Ovary (tissue), 10 donors: ENCODE measurements at places on chromosomes 4 and X. TPM values are rescaled to one million over a fixed set of nuclear protein-coding genes. Genes with fewer than 3 reads are reported as not detected.

DNA sequence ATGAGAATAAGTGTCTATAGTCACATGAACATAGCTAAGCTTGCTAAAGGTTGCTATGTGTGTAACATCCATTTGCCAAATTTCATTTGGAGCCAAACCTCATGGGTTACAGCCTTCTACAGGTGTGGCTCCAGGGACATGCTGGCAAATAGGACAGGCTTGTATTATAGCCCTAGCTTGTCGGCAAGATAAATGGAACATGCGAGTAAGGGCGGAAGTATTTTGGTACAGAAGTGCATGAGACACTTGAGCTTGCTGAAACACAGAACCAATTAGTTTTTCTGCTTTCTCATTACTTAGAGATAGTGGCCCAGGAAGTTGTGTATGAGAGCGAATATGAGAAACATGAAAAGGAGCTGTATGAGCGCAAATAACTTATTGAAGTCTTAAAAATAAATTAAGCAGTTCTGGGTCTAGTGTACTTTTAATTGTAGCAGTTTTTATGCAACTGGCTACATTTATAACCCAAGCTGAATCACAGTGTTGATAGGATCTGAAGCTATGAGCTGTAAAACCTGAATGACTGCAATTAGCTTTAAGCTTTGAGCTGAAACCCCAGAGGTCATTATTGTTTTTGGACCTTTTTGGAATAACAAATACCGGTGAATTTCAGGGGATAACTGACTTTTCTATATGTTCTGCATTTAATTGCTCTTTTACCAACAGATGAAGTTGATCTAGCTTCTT lies 64.6 kb downstream of the KDM5C start:
- no peak for DNase-seq

Gene BEND2
- not detected for polyA plus RNA-seq

Gene CTAG1B
- 0.15 TPM for polyA plus RNA-seq

DNA sequence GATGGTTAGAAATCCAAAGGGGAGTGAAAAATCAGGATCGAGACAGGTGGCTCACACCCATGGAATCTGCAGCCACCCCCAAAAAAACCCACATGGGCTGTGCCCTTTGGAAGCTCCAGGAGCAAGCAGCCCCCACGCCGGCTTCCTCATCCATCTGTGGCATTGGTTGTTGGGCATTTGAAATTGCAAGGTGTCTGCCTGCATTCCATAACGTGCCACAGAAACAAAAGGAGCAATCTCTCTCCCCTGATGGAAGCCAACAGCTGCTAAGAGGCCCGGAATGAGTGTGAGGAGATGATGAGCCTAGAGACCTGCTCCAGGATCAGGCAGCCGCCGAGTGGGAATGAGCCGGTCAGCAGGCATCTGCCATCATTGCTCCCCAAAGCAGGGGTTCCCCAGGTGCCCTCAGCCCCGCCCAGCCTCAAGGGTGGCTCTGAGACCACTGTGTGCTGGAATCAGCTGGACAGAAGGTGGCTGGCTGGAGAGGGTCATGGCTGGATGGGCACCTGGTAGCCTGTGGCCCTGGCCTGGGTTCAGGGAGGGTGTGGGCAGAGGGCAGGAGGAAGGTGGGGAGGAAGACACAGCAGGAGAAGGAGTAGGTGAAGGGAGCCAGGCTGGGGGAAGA lies 113.2 kb downstream of the CRLF2 start:
- no peak for DNase-seq

Gene LRP2BP
- polyA plus RNA-seq = 0.77 TPM

DNA sequence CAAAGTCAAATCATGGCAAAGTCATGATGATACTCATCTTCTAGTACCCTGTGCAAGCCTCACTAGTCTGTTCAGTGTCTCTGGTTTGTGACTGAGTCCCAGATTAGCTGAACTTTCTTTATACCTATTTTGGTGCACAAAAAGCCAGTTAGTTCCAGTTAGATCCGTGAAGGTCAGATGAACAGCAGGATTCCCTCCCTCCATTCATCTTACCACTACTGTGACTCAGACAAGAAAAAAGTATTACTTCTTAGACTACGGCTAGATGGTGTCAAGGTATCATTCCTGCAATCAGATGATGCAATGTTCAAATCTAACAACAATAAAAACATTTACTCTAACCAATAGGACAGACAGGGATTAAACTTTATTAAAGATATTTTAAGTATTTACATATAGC lies 30.4 kb downstream of the ARHGEF6 start:
- DNase-seq = no peak

GRCh38 chr4:4871242-4871572 lies 11.7 kb downstream of the MSX1 start:
- no peak for DNase-seq

DNA sequence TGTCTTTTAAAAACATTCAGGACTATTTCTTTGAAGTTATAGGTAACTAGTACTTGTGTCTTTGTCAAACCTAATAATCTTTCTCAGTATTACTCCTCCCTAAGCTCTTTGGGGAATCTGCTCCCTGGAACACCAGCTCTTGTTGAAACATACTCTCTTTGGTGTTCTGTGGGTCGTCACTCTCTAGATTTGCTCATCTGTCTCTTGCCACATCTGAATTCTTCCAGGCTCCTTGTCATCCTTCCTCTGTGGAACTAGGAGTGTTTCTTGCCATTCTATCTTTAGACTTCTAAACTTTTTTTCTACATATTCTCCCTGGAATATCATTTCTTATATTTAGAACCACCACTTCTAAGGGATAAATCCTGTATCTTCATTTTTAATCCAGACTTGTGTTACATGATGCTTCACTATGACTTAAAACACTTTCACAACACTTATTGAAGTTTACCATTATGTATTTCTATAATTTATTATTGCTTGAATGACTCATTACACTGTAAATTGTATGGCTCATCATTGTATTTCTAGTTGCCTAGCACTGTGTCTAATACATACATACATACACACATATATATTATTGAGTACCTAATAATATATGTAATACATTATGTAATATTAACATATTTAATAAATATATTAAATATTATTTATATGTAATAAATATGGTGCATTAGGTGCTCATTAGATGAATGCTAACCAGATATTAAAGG lies 186.1 kb downstream of the TMA16 start:
- no peak for DNase-seq

GRCh38 chr4:142832022-142832421 lies 14.1 kb downstream of the INPP4B start:
- DNase-seq = no peak

DNA sequence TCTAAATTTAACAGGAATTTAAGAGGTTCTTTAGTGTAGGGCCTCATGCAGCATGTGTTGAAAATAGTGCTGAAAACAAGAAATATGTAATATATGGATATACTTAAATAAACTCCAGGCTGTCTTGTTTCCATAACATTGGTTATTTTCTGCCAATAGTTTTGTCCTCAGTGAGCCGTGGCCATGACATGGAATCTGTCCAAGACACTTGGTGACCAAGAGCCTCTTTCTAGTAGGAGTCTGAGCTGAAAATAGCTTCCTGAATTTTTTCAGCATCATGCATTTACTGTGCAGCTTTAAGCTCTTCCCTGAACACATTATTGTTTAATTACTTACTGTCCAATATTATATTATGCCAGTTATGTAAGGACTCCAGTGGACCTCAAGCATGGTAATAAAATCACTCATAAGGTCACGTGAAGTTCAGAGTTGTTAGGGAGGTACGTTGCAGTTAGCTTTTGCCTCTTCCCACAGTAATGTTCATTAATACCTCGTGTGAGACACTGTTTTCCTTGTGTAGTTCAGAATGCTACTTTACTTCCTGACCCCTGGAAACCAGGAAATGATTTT lies 488.2 kb downstream of the GRID2 start:
- DNase-seq = no peak

Gene RXFP1
- polyA plus RNA-seq = 0.73 TPM

DNA sequence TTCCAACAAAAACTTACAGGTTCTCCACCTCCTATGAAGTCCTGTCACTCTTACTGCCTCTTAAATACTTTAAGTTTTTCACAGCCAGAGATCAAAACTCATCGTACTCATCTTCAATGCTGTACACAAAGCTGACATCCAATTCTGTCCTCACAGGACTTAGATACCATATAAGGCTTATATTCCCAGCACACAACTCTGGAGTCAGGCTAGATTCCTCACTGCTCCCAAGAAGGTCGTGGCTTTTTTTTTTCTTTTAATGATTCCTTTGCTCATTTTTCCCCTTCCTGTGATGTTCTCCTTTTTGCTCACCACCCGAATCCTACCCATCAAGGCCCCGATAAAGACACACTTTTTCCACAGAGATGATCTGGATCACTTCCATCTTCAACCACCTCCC lies 914 bp downstream of the TRAPPC2 start:
- no peak for DNase-seq

DNA sequence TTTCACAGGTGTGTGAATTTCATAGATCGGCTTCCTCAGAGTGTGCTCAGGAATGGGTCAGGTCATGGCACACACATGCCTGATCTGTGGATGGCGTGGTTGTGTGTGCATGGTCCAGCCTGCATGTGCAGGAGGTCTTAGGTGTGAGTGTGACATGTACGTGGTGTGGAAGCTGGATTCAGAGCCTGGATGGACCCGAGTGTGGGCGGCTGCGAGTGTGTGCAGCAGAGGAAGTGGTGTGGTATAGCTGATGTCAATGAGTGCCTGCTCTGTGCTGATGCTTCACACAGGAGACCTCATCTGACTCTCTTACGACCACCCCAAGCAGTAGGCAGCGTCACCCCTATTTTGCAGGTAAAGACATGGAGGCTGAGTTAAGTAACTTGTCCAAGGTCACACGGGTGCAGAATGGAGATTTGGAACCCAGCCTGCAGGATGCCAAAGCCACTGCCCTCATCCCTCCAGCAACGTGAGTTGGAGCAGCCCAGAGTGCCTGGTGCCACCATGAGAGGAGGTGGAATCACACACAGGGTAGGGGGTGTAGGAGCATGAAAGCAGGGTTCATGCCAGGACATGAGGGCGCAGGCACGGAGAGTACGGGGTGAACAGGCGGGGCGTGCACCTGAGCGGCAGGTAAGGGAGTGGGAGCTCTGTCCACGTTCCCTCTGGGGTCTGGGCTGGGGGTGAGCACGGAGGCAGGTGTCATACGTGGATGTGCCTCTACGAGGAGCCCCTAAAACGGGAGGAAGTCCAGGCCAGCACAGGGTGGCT lies 24.2 kb upstream of the C4orf50 start:
- DNase-seq = no peak

Gene INTU
- polyA plus RNA-seq = 9.1 TPM
